ENCODE measurements at places on chromosomes 5 and 9.

DNA sequence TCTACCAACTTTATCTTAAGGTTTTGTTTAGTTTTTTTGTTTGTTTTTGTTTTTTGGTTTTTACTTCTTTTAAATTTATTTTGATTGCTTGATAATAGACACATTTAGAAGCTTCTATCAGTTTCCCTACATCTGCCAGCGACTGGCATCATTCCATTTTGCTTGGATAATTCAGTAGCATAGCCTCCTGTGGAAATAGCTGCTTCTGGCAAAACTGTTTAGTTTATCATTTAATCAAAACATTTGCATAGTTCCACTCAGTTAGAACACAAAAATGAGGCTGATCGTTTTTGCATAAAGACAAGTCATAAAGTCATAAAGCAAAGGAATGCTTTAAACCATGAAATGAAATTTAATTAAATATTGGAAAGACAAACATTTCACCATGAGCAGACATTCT is 133.7 kb upstream of the NFIL3 start:
- DNase-seq: no peak

DNA sequence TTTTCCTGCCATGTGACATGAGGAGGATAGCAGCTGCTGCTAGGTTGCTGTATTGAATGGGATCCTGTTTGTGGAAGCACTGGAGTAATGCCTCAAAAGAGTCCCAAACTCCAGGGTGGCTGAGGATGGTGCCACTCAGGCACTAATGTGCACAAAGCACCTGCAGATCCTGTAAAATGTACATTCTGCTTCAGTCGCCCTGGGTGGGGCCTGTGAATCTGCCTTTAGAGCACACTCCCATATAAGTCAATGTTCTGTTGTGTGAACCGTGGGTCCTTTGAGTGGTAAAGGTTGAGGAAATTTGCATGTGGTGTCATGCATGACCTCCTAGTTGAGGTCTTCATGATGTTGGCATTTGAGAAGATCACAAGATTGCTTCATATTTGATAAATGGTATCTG is 31.6 kb upstream of the ANKRD18A start:
- DNase-seq: no peak

- DNase-seq: no peak
These were observed 411.9 kb downstream of the MTRR start for GRCh38 chr5:8280711-8281363.

DNA sequence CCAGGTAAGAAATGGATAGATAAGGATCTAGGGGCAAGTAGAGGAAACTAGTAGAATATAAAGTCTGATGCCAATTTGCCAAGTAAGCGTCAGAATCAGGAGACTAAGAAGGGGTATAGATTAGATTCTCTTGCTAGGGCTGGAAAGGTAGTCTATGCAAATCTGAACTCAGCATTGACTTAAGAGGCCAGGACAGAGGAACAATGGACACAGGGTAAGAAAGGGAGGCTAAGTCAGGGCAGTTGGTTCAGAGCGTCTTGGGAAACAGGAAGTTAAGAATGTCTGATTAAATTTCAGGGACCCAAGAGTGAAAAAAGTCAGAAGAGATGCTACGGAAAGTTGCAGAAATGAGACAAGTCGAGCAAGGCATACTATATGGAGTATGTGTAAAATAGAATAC is 263.2 kb upstream of the HAPLN1 start:
- DNase-seq: no peak

GRCh38 chr5:149679876-149680809 is 50.0 kb upstream of the PPARGC1B start:
- no peak for DNase-seq

DNA sequence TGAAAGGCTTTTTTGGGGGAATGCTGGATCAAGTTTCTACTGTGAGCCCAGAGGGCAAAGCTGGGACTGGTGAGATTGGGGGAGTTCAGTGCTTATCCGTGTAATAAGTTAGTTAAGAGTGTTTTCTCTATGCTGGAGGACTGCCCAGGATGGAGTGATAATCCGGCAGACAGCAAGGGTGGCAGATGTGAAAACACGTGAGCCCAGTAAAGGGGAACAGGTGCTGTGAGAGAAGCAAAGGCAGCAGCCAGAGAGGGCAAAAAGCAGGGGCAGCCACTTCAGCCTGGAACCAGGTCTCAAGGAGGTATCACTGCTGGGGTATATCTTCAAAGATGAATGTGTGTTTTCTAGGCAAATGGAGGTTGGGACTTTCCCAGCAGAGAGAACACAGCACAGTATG is 53.9 kb downstream of the GALNT10 start:
- no peak for DNase-seq

DNA sequence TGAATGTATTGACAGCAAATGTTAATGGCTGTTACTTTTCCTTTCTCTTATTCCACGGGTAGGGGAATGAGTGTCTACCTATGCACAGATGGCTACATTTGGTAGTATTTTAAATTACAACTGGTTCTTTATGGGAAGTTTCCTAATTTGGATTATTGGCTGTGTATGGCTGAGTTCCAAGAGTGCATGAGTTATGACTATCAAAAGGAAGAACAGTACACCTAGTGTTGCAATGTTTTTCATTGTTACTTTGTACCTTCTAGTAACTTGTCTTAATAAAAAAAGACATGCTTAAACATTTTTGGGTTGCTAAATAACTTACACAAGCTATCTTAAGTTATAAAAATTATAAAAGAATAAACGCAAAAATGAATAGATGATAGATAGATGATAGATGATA is 35.8 kb upstream of the MAMDC2 start:
- DNase-seq: no peak

- DNase-seq: no peak
These were observed 32.8 kb upstream of the PITX1 start for GRCh38 chr5:135066781-135067180.

DNA sequence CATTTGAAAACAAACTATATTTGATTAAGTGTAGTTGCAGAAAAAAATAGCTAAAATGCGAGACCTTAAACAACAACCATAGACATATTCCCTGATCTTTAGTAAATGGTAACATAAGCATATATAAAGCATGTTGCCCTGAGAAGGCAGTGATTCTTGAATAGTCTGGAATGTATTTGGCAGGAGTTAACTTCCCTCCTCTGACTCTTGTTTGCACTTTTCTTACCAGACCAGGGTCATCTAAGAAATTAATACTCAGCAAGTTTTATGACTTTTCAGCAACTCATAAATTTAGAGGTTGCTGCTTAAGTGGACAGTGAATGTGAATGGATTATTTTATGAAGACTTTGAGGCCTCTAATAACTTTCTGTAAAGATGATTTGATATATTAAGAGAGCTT is 55.3 kb upstream of the NUDT12 start:
- DNase-seq: no peak

- DNase-seq: no peak
These were observed 24.2 kb upstream of the GLRX start for GRCh38 chr5:95846554-95847260.

DNA sequence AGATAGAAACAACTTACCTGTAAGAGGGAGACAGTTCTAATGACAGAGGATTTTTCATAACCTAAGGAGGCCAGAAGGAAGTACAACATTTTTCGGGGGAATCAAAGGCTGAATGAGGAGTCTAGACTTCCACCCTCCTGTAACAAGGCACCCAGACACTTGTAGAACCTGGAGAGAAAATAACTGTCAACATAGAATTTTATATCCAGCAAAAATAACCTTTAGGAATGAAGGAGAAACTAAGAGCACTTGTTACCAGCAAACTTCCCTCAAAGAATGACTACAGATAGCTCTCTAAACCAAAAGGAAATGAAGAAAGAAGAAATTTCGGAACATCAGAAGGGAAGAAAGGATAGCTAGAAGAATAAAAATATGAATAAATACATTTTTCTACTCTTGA is 25.9 kb upstream of the F2RL2 start:
- no peak for DNase-seq

DNA sequence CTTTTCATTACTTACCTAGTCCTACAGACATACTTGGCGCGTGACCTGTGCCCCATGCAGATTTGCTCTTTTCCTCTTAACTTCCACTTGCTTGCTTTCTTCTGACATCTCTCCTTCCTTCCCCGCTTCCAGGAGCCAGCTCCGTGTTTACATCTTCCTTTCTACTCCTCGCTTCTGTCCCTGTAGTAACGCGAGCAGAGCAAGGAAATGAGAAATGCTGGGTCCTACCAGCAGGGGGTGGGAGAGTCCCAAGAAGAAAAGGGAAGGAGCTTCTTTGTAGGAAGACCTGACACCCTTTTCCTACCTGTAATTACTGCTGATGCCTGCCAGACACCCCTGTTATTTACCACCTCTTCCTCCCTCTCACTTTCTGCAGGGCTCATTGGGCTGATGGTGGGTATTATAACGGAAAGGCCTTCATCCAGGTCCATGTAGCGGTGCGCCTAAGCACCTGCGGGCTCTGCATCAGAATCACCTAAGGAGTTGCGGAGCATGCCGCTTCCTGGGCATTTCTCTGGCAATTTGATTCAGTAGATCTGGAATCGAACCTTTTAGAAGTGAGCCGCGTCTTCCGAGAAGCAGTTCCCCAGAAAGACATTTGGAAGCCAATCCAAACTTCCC is 1260.8 kb upstream of the WWC1 start:
- DNase-seq: no peak

GRCh38 chr9:83284746-83285145 is 221.8 kb upstream of the RASEF start:
- DNase-seq: no peak

GRCh38 chr5:145243016-145243415 is 592.1 kb downstream of the PRELID2 start:
- no peak for DNase-seq

GRCh38 chr5:57186194-57186593 is 12.3 kb downstream of the GPBP1 start:
- no peak for DNase-seq

GRCh38 chr5:180315762-180316212 is 23.9 kb upstream of the MAPK9 start:
- DNase-seq: peak; percentile 63

DNA sequence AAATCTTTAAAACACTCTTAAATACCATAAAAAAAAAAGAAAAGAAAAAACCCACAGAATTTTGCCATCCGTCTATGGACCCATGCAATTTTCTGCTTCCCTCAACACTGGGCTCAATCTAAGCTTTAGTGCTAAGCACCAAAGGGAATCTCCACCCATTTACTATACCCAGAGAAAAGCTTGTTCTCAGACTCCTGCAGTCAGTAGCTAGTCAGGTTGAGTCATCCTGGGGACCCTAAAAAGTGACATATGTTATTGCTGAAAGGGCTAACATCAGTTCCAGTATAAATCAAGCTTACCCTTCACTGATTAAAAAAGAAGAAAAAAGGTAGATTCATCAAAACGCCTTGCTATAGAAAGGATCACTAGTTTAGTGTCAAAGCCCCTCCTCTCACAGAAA is 177.6 kb downstream of the MUSK start:
- DNase-seq: no peak

DNA sequence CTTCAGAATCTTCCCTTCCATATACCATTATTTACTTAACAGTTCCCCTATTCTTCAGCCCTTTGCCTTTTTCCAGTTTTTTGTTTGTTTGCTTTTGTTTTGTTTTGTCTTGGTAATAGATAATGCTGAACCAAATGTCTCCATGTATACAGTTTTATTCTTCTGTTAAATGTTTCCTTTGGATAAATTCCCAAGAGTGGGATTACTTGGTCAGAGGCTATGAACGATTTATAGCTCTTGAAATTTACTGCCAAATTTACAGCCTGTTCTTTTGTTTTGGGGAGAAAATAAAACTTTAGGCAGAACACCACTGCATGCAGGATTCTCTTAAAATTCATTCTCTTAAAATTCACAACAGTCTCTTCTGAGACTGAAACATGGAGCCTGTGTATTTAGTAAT is 38.6 kb downstream of the NR4A3 start:
- no peak for DNase-seq

- DNase-seq: no peak
These were observed 720 bp downstream of the NOTCH1 start for GRCh38 chr9:136544964-136545691.

- DNase-seq: no peak
These were observed 66.1 kb upstream of the EDIL3 start for GRCh38 chr5:84450617-84451414.

DNA sequence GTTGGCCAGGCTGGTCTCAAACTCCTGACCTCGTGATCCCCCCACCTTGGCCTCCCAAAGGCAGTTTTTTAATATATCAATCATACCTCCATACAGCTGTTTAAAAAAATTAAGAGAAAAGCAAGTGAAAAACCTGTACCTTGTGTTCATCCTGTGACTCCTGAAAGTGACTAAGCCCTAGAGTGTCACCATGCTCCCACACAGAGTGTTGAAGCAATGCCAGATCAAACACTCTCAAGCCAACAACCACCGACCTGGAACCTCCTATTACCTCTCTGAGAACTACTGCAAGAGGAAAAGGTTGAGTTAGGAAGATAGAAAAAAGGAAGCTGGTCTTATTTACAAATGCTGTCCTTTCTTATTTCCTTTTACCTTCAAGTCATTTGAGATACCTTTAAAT is 123.5 kb downstream of the RASEF start:
- no peak for DNase-seq

GRCh38 chr5:67992923-67993322 is 222.6 kb upstream of the PIK3R1 start:
- DNase-seq: no peak

DNA sequence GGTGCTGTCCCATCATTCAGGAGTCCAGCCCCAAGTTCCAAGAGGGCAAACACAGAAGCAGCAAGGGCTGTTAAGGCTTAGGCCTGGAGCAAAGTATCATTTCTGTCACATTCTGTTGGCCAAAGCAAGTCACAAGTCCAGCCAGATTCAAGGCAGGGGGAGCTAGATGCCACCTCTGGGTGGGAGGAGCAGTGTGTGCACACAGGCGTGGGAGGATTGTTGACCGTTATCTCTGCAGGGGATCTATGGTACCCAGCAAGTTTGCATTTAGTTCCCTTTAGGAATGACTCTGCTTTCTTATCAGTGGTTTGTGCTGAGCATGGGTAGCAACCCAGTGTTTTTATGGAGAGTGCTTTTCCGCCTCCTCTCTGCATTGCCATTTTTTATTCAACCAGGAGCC is 278.9 kb downstream of the NR3C1 start:
- no peak for DNase-seq

DNA sequence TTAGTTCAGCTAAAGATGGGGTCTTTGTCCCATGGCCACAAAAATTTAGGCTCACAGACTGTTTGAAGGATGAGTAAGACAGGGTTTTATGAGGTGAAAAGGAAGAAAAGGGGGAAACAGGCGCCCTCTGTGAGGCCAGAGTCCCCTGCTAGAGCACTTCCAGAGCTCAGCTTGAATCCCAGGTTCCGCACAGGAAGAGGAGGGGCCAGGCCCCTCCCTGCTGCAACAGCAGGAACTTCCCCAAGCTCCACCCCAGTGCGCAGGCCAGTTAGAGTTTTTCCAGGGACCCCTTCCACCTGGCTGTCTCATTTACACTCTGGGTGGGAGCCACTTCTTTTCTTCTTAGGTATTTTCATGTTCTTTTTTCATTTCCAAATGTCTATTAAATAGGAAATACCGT is 480.8 kb downstream of the PSAT1 start:
- no peak for DNase-seq

GRCh38 chr9:74770508-74771261 is 117.0 kb downstream of the TRPM6 start:
- peak; percentile 31 for DNase-seq

- DNase-seq: no peak
These were observed 92.0 kb downstream of the THBS4 start for GRCh38 chr5:80127116-80127552.

Data from stimulated activated CD4-positive, alpha-beta T cell treated with anti-CD3 and anti-CD28 coated beads, TNF-alpha, amount 100 ng/mL, for 48 hours (primary cell).